Activated naive CD8-positive, alpha-beta T cell treated with anti-CD3 and anti-CD28 coated beads, Interleukin-2, amount 50 U/mL, for 16 hours (primary cell): ENCODE measurements at places on chromosomes 6 and 20.
A peak's percentile ranks its signal among the peaks of the same experiment; 100 is the strongest.

- no peak for DNase-seq
These were observed 18.5 kb downstream of the RAE1 start for GRCh38 chr20:57369596-57369995.

DNA sequence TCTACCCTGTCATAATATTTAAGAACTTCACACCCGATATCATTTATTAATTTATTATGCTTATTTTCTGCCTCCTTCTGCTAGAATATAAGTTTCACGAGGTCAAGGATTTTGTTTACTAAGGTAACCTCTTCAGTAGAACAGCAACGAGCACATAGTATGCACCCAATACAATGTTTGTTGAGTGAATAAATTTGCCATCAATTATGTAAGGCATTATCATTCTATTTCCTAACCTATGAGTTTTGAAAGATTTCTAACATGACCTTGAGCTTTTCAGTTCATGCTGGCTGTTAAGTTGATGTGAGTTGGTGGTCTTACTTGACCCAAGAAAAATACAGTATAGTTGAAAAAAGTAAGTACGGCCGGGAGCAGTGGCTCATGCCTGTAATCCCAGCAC, 125.9 kb upstream of the LOC128125822 start:
- no peak for DNase-seq

DNA sequence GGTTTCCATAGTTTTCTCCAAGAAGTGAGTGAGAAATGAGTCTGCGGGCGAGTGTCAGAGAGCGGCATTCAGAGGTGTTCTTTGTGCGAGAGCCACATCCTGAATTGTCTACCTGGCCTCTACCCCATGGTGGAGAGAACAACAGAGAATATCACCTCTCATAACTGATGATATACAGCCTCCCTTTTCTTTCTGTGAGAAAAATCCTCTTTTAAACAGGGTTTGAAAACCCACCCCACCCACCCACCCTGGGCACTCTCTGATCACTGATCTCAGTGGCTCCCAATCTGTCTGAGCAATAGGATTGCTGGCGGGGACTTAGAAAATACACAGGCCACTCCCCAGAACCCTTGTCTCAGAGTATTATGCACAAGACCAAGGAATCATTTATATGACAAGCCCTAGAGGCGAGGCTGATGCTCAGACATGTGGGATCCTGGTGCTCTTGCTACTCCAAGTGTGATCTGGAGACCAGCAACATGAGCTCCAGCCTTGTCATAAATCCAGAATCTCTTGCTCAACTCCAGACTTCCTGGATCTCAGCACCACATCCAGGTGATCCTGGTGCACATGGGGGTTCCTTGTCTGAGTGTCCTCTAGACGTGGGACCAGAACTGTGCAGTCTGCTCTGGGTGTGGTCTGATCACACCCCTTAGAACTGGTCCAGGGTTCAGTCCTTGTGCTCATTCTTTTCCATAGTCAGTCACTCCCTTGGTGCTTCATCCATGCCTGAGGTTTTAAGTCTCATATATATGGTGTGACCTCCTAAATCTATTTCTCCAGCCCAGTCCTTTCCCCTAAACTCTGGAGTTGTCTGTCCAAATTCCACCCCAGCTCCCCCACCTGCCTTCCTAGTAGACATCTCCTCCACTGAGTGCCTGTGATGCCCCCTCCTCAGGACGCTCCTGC, 5.3 kb downstream of the HLA-B start:
- DNase-seq, result no peak

DNA sequence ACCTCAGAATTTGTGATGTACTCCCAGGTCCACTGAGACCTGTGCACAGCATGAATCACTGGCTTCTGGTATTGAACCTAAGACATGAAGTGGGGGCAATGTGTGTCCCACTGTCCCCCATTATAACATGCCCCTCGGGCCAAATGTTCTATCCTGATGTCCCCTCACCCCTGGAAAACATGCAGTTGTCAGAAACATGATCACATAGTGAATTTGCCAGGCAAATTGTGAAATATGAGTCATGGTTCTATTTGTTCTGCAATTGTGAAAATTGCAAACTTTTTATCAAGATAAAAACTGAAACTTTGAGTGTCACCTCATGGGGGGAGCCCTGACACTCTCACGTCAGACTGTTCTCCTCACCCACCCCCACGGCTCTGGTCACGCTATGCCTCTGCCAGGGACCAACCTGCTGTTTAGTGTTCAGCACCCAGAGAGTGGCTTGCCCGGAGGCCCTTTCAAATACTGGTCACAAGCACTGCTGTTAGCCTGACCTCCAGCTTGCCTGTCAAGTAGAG, 305.3 kb downstream of the CLIC5 start:
- DNase-seq, result peak; percentile 67

GRCh38 chr6:32845384-32845884, 1.6 kb upstream of the PSMB8 start:
- no peak for DNase-seq

- no peak for DNase-seq
These were observed 10.9 kb upstream of the MYB start for GRCh38 chr6:135170238-135170637.

- no peak for DNase-seq
These were observed 933.7 kb upstream of the GJE1 start for GRCh38 chr6:141199074-141199473.

DNA sequence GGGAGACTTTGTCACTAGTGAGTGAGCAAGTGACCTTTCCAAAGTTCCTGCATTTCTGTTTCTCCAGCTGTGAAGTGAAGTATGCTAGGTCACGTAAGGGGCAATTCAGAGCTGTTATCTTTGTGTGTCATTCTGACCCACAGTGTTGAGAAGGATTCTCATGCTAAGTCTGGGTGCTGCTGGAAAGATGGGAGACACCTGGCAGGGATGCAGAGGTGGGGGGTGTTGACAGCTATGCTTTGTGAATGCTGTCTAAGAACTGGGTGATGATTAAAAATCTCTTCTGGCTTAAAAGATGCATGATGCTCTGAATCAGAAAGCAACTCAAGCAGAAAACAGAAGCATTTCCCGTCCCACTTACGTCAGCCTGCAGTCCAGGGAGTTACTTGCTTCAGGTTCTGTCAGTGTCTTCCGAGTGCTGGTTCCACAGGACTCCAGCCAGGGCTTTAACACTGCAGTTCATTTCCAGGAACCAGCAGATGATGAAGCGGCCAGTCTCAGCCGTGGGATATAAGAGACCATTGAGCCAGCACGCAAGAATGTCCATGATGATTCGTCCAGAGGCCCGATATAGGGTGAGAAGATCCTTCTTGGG, 30.9 kb upstream of the ASXL1 start:
- DNase-seq, result no peak

GRCh38 chr6:96007663-96008062, 8.1 kb upstream of the FUT9 start:
- no peak for DNase-seq
